SK-MEL-5 (cell line): ENCODE measurements at places on chromosomes 4 and X. TPM values are rescaled to one million over a fixed set of nuclear protein-coding genes. Genes with fewer than 3 reads are reported as not detected.

- no peak for DNase-seq
Measured at GRCh38 chr4:151882072-151882803, 121.4 kb upstream of the GATB start.

DNA sequence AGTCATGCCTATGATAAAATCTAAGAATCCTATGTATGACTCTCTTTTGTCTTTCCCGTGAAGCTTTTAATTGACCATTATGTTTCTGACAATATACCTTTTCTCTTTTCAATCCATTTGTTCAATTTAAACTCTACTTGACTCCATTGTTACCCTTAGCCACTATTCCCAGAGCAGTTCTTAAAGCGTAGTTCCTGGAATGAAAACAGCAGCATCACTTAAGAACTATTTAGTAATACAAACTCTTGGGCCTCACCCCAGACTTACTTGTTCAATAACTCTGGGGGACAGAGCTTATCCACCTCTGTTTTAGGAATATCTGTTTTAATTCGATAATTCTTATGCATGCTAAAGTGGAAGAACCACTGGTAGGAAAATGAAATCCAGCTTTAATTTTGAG lies 358.4 kb downstream of the PRR32 start:
- DNase-seq = no peak

- no peak for DNase-seq
Measured at GRCh38 chrX:23373129-23373804, 38.6 kb downstream of the PTCHD1 start.

- DNase-seq = no peak
Measured at GRCh38 chrX:14355556-14355955, 173.8 kb upstream of the GLRA2 start.

- peak; percentile 44 for DNase-seq
Measured at GRCh38 chr4:84852081-84852480, 114.4 kb downstream of the WDFY3 start.

GRCh38 chr4:18397681-18398390 lies 376.3 kb upstream of the LCORL start:
- no peak for DNase-seq

GRCh38 chr4:53021754-53022512 lies 159.8 kb downstream of the RASL11B start:
- DNase-seq = no peak

GRCh38 chr4:119050527-119051090 lies 85.0 kb upstream of the MYOZ2 start:
- DNase-seq = peak; percentile 39

DNA sequence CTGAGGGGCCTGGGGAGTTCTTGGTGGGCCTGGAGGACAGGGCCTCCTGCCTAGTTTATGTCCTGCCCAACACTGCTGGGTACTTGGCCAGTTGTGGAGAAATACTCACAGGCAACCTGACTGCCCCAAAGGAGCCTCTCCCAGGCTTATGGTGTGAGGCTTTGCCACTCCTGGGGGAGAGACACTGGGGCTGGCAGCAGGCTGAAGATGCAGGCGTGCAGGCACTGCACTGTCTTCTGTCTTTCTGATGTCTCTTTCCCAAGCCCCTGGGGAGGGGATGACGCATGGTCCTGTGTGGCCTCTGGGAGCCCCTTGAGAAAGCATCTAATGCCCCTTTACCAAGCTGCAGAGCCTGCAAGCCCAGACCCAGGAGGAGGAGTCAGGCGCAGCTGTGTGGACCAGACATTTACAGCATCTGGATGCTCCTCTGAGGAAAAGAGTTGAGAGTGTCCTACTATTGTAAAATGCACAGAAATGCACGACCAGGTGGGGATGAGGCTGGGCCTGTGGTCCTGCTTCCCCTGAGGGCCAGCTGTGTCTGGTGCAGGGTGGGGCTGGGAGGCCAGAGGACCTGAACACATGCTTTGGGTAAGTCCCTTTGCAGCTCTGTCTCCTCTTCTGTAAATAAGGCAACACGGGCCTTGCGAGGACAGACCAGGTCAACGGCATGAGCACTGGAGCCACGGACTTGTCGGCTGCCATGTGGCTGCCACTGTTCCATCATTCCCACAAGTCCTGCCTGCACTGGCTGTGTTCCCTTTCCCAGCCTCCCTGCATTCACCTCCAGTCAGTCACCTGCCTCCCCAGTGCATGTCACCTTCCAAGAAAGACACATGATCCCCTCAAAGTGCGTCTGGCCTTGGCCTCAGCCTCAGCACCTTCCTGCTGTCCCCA lies 8.4 kb downstream of the TMEM271 start:
- DNase-seq = no peak

GRCh38 chr4:123546573-123547060 lies 150.0 kb downstream of the SPRY1 start:
- DNase-seq = no peak

GRCh38 chr4:4364486-4365208 lies 22.3 kb upstream of the NSG1 start:
- DNase-seq = peak; percentile 52

DNA sequence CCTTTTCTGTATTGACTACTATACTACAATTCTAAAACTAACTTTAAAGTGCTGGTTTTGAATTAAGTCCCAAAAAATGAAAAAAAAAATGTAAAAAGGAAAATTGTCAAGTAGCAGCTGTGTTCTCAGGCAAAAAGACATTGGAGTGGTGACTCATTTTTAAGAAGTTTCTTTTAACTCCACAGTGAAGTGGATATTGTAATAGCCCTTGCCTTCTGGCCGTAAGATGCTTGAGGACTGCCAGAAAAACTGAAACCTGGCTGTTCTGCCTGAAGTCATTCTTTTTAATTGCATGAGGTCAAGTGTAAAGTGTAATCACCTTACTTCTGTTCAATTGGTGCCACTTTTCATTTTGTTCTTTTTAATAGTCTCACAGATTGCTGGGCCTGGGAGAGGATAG lies 28.9 kb downstream of the SPANXD start:
- DNase-seq = no peak

DNA sequence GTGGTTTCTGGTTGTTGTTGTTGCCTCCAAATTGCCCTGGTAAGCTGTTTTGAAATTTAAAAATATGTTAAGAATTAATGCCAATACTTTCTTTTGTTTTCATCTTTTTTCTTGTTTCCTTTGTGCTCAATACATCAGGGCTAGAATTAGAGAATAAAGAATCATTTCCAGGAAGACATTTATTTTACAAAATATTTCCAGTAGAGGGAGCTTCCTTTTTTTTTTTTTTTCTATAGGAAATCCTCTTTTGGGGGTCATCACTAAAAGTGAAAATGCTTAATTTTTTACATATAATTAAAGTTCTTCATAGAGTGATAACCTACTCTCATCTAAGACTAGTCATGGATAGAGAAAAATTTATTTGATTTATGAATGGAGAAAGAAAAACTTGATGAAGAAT lies 2.4 kb downstream of the GLRA3 start:
- no peak for DNase-seq

- DNase-seq = no peak
Measured at GRCh38 chr4:140344101-140344500, 29.3 kb upstream of the SCOC start.

The RAB39B gene
- total RNA-seq = 0.56 and 0.79 TPM in 2 replicates

The XAGE5 gene
- not detected in 2 replicates for total RNA-seq

The NKX3-2 gene
- 1.2 and 1.7 TPM in 2 replicates for total RNA-seq

The CXCL13 gene
- total RNA-seq = not detected in 2 replicates

The TXK gene
- 0.13 TPM in 1 of 2 replicates, not detected in the other for total RNA-seq

The TKTL2 gene
- total RNA-seq = not detected in 2 replicates

The GPR34 gene
- not detected in 2 replicates for total RNA-seq

The CENPVL3 gene
- 0.16 and 0.19 TPM in 2 replicates for total RNA-seq

The LIN54 gene
- 21.2 and 21.4 TPM in 2 replicates for total RNA-seq
